ENCODE measurements at places on chromosomes 16 and 17.

DNA sequence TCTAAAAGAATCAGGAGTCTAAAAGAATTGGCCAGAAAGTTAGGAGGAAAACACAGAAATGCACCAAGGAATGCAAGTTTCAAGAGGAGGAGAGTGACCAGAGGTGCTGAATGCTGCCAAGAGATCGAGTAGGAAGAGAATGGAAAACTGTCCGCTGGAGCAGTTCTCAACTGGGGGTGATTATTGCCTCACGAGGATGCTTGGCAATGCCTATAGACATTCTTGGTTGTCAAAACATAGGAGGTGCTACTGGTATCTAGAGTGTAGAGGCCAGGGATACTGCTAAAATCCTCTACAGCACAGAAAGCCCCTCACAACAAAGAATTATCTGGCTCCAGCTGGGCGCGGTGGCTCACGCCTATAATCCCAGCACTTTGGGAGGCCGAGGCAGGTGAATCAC is 82.1 kb upstream of the NOL11 start:
- no peak for DNase-seq

DNA sequence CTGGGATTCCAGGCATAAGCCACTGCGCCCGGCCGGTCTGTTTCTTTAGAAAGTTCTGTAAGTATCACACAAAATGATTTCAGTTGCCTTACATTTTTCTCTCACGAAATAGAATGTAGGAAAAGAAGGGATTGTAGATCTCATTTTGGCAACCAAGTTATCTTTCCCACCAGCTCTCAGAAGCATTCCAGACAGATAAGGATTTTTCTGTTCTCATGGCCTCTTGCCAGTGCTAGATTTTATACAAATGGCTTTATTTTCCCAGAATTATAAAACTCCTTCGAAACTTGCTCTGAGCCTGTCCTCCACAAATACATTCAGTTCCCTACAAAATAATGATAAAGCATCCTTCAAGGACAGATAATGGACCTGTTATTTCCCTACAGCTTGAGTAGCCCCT is 46.9 kb downstream of the LCMT1 start:
- DNase-seq: no peak

GRCh38 chr17:80498242-80498919 is 22.0 kb upstream of the NPTX1 start:
- DNase-seq: no peak

DNA sequence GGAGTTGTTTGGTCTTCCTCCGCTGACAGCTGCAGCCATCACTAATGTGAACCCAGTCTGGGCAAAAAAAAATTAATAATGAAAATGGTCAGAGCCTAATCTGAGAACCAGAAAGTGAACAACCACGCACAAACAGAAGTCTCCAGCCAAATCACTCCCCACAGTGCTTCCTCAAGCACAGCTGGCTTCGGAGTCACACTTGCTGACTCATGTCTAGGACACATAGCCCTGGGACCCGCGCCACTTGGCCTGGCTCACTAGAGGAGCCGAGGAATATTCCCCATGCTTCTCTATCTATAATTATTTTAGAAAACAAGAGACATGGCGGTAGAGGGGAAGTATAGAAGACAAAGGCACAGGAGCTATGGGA is 109.1 kb downstream of the ZFHX3 start:
- DNase-seq: no peak

DNA sequence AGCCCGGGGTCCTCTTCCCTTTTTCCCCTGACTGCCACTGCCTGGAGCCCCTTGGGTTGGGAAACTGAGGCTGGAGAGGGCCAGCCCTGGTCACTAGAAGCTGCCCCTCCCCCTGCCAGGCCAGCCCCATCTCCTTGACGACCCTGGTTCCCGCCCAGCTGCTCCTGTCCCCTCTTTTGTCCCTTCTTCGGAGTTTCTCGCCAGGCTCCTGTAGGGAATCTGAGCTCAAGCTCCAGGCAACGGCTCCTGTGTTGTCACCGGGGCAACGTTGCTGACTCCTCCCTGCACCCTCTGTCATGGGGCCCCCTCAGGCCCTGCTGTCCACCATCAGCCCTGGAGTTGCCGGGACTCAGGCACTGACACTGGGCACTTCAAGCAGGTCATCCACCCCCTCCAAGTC is 5.7 kb downstream of the LLGL1 start:
- DNase-seq: no peak

DNA sequence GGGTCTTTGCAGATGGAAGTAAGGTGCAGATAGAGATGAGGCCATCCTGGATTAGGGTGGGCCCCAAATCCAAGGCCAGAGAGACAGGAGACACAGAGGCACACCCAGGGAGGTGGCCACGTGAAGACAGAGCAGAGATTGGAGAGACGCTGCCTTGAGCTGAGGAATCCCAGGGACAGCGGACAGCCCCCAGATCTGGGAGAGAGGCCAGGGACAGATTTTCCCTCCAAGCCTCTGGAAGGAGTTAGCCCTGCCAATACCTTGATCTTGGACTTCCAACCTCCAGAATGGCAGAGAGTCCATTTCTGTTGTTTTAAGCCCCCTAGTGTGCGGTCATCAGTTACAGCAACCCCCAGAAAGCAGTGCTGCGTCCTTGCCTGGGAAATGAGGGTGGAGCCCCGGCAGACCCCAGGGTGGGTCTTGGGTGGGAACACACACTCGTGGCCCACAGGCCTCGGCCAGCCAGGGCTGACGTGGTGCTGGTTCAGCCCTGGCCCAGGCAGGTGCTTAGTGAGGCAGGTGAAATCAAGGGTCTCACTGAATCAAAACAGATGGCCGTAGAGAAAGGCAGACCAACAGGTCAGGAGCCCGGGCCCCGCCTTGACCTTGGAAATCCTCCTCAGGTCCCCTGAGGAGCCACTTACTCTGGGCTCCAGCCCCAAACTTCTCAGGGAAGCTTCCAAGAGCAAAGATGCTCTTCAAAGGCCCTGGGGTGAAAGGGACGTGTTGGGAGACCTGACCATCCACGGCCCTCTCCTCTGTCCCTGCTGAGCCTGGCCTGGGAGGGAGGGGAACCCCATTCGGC is 169.3 kb downstream of the RBFOX3 start:
- no peak for DNase-seq

DNA sequence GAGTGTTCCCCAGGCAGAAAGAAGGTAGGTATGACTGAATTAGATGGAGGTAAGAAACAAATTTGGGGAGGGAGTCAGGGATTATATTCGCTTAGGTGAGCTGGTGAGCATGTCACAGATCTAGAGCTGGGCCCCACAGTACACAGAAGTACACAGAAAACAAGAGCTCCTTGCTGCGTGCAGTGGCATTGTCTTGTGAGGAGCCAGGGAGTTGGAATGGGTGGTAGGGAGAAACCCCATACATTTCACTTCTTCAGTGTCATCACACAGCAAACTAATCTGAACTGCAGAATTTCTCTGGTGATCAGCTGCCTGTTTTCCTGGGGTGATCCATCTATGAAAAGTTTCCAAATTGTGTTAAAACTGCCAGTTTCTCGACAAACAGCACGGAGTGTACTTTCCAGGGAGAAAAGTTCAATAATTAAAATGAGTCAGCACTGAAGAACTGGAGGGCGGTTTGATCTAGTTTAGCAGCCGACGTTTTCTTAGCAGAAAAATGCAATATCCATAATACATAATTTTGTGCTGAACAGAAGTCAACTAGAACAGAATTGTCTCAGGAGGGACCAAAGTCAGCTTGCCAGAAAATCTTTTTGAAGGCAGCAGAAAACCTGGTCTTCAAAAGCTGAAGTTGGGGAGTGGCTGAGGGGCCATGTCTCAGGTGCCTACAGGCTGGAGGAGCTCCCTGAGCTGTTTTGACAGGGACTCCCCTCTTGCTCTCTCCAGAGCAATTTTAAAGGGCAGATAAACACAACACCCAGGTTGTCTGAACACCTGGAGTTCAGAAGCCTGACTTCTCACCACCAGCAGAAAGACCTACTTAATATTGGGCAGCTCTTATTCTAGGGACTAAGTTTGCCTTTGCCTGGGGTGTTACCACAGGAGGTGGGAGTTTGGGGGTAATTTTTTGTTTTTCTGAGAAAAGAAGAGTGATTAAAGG is 448.6 kb downstream of the CA10 start:
- no peak for DNase-seq

DNA sequence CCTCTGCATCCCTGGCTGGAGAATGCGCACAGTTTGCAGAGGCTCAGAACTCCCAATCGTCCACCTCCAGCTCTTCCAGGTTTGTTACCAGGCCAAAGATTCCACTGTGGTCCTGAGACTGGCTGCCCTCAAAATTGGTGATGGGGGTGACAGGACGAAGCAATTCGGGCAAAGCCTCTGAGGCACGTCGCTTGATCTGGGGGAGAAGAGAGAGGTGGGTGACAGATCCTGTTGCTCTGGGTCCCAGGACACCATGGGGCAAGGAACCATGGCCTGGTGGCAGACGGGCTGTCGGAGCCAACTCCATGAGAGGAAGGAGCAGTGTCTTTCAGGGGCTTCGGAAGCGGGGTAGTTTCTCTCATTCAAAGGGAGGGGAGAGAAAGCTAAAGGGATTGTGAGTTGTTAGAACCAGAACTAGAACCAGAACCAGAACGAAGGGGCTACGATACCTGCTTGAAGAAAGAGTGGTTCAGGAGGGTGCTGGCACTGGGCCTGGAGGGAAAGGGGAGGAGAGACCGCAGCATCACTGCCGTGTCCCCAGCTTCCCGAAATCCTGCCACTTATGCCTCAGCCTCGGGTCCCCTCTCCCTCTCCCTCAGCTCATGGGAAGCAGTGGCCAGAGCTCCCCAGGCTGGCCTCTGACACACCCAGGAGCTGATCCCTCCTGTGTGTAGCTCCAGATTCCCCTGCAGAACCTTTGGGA is 3.8 kb upstream of the LIMD2 start:
- no peak for DNase-seq

- no peak for DNase-seq
Measured at GRCh38 chr17:75011401-75012095, 922 bp upstream of the MRPL58 start.

- DNase-seq: no peak
Measured at GRCh38 chr17:4678448-4679026, 25.4 kb downstream of the PELP1 start.

DNA sequence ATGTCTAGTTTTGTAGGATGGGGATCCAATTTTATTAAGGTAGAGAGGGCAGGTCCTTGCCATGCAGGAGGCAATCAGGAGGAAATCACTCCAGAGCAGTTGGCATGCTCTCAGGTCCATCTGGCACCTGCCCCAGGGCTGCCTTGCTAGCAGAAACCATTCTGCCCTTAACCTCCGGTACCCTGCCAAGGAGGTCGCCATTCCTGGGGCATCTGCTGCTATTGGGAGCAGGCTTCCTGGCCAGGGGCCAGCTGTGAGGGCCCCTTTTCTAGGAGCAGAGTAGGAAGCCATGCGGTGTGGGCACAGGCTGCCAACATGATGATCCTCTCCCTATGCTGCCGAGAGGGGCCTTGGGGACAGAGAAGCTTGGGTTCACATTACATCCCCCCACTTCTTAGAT is 47.6 kb upstream of the MGAT5B start:
- no peak for DNase-seq

DNA sequence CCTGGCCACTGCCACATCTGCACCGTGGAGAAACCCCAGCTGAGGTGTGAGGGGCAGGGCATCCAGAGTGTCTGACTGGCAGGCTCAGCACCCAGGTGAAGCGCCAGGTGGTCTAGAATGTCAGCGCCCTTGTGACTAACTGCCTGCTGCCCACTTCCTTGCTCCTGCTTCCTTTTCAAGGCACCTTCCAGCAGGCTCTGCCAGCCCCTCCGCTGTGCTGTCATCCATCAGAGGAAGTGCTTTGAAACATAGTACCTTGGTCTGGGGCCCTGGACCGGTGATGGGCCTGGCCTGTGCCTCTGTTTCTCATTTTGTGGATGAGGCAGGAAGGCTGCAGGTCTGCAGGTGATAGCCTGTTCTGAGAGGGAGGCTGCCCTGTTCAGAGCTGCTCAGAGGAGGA is 5.5 kb downstream of the SPNS2 start:
- no peak for DNase-seq

- no peak for DNase-seq
Measured at GRCh38 chr17:3663102-3664011, 5.0 kb downstream of the TAX1BP3 start.

DNA sequence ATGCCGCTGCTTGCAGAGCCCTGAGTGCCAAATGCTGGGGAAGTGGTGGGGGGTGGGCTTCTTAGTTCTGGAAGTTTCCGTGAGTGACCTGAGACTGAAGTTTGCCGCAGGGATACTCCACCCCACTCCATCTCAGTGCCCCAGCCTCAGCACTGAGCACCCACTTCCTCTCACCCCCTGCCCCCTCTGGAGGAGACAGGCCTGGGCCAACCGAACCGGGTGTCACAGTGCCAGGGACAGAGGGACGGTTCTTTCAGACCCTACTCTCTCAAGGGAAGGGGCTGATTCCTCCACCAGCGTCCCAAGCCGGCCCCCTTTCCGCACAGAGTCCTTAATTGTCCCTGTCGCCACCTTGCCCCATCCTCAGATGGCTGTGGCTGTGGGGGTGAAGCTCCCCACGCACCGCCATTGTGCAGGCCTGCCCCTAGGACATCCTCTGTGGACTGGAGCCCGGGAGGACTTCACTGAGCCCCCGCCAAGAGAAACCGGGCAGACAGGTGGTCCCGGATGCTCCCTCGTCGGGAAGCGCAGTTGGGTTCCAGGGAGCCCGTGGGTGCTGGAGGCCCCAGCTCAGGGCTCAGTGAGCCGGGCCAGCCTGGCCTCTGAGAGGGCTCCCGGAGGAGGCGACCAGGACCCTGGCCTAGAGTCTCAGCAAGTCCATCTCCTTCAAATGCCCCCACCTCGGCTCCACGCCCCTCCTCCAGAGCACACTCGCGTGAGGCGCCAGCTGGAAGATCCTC is 1.6 kb upstream of the KREMEN2 start:
- DNase-seq: no peak

- no peak for DNase-seq
Measured at GRCh38 chr17:40056379-40057015, 2.3 kb upstream of the MED24 start.

DNA sequence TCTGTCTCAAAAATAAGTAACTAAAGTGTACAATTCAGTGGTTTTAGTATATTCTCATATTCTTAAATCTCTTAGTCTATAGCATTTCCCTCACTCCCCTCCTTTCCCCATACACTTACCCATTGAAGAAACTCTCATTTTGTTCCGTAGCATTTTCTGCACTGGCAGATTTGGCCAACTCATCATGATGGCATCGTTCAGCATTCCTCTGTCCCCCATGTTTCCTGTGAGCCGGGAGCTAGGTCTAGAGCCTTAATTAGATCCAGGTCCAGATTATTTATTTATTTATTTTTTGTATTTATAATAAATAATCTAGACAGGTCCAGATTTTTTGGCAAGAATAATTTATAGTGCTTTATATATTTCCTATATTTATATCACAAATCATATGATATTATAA is 31.0 kb downstream of the HEATR3 start:
- DNase-seq: no peak

GRCh38 chr16:85750146-85750826 is 610 bp downstream of the C16orf74 start:
- no peak for DNase-seq

DNA sequence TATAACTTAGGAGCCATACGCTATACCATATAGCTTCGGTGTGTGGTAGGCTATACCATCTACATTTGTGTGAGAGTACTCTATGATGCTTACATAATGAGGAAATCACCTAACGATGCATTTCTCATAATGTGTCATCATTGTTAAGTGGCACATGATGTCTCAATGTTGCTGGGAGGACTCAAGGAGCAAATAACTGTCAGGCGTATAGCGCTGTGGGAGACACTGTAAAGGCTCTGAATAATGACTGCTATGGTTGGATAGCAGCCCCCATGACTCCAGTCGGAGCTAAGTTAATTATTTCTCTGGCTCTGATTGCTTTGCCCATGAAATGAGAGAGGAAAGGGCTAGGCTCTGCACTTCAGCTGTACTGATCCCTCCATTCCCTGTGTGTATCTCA is 197.2 kb downstream of the RGS9 start:
- no peak for DNase-seq

- DNase-seq: no peak
Measured at GRCh38 chr17:48718761-48719641, 3.3 kb downstream of the PRAC1 start.

GRCh38 chr16:17109413-17109812 is 361.3 kb downstream of the XYLT1 start:
- DNase-seq: no peak

Data from stimulated activated CD8-positive, alpha-beta memory T cell treated with anti-CD3 and anti-CD28 coated beads, Interleukin-7, amount 100 ng/mL, for 1 hour (primary cell).